Stimulated activated CD8-positive, alpha-beta memory T cell treated with anti-CD3 and anti-CD28 coated beads, Interleukin-4, amount 100 ng/mL, for 4 hours (primary cell): ENCODE measurements at places on chromosomes 12 and 14.

DNA sequence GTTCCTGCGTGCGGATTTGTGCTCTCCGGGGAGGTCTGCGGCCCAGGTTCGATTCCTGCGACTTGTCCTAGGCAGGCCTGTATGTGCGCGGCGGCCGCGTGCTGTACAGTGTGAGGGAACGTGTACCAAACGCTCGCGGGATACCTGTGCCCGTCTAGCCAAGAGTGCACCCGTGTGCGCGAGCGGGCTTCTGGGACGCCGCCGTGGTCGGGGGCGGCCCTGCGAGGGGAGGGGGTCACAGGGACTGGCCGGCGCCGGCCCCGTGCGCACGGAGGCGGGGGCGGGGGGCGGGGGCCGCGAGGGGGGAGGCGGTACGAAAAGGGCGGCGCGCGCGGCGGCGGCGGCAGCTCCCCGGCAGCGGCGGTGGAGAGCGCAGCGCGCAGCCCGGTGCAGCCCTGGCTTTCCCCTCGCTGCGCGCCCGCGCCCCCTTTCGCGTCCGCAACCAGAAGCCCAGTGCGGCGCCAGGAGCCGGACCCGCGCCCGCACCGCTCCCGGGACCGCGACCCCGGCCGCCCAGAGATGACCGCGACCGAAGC, at the start of gene DLK1:
Gene DLK1, plus strand, starts transcription at position 343 of the 536 bp plus-strand sequence. Its CDS starts 177 bp downstream, at position 520.
- no peak for DNase-seq

GRCh38 chr12:49696723-49697122, 10.5 kb downstream of the FMNL3 start:
- no peak for DNase-seq

DNA sequence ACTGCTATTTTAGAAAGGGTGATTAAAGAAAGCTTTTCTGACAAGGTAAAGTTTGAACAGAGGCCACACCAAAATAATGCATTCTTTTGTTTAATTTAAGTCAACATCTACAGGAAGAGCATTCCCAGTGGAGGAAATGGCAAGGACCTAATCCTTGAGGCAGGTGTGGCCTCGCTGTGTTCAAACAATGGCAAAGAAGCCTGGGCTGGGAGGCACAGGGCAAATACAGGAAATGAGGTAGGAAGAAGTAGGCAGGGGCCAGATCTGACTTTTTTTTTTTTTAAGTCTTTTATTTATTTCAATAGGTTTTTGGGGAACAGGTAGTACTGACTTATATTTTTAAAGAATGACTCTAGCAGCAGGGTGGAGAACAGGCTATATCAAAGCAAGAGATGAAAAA, 53.5 kb downstream of the ARMH4 start:
- DNase-seq: no peak

GRCh38 chr12:45050751-45051571, at the start of gene DBX2:
DBX2 (minus strand) TSS chr12:45051099; CDS start chr12:45050927, 172 bp downstream.
- no peak for DNase-seq

DNA sequence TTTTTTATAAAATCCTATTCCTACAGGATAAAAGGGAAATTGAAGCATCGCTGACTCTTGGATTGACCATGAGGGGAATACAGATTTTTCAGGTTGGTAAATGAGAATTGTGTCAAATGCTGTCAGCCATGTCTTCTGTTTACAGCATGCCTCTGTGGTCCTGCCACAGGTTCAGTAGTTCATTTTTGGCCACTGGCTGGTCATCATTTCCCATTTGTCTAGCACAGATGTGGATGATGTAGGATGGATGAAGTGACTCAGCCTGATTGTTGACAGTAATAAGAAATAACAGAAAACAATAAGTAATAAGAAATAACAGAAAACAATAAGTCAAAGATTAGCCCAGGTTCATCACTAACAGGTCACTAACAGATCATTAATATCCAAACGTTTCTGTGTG, 59.8 kb downstream of the FRMD6 start:
- no peak for DNase-seq

GRCh38 chr12:120698665-120699064, 11.6 kb upstream of the UNC119B start:
- no peak for DNase-seq

GRCh38 chr12:43861840-43862150, 25.9 kb downstream of the TMEM117 start:
- no peak for DNase-seq

GRCh38 chr12:132158677-132159554, 14.7 kb downstream of the NOC4L start:
- no peak for DNase-seq

DNA sequence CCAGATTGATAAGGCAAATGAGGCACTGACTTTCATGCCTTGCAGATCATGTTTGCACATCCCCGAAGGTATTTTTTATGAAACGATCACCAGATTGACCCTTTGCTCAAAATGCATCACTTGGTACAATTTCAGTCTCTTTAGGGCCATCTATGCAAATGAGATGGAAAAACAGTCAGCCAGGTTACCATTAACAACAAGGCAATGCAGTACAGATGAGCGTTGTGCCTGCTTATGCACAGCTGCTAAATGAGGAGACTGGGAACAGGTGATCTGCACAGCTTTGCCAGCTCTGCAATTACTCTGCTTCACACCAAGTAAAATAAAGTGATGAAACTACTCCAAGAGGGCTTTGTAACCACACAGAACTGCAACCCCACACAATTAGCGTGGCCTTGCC, 26.1 kb upstream of the PLEKHG7 start:
- DNase-seq: no peak

GRCh38 chr12:113095405-113095804, 38.9 kb downstream of the DTX1 start:
- DNase-seq: no peak

DNA sequence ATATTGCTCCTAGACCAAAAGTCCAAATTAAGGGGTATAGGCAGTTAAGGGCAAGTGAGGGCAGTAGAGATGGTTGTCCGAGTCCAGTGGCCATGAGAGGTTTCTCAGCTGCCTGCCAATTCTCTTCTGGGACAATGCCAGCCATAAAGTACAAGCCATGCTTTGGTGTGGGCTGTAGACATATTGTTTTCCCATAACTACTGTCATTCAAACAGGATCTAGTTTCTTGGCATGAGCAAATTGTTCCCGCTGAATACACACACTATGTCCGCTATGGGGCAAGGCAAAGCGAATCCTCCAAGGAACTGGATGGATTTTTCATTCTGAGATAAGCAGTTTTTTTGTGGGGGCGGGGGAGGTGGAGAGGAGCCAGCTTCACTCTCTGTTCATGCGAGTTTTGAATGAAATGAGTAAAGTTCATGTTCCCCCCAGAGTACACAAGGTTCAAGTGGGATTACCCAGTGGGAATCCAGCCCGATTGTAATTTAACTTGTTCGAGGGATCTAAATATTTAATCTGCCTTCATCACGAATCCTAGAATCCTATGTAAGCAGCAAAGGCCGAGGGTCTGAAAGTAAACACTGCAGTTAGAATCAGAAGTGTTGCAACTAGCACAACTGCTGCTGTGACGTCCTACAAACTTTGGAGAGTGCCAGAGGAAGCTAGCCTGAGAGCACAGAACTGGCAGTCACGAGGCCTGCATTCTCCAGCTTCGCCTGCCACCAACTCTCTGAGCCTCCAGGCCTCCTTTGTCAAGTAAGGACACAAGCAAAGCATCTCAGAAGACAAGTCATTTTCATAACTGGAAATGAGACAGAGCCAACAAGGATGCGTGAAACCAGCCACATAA, 137.0 kb downstream of the CRADD start:
- no peak for DNase-seq

- DNase-seq: no peak
Measured at GRCh38 chr14:26286081-26286912, 311.5 kb downstream of the NOVA1 start.

DNA sequence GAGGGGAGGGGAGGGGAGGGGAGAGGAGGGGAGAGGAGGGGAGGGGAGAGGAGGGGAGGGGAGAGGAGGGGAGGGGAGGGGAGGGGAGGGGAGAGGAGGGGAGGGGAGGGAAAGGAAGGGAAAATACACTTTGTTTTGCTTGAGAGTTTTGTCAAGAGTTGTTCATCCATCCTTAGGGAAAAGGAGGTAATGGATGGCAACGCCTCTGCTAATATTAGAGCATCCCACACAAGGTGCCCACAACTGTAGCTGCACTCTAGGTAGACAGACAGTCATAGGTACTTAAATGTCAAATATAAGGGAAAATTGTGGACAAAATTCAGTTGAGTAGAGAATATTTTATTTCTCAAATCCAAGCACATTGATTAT, 2.5 kb upstream of the SSH1 start:
- no peak for DNase-seq

DNA sequence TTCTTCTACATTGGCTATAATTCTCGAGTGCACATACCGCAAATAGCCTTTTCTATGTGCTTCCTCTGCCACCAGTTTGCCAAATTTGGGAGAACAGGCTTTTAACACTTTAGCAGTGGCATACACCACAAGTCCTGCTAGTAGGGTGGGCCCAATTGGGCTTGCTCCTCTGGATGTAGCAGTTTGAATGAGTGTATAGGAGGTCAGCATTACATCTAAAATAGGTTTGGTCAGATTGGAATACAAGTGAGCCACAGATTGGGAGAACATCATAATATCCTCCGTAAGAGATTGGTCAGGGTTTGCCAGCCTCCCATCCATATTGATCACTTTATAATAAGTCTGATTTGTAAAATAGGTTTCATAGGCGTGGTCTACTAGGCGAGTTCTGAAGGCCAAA, 902 bp downstream of the ABCD2 start:
- no peak for DNase-seq
